ENCODE measurements at places on chromosomes 3 and 15.
A peak's percentile ranks its signal among the peaks of the same experiment; 100 is the strongest.

DNA sequence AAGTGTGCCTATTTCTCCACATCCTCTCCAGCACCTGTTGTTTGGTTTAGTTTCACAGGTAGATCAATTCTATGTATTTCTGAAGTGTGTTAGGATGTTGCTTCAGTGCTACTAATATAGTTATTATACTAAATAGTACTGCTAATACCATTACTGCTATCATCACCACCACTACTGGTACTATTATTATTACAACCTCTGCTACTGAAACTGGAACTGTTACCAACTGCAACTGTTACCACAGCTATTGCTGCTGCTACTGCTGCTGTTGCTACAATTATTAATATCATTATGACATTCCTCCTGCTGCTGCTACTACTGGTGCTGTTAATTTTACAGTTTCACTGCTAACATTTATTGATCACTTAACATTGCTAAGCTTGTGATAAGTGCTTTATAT lies 8.3 kb upstream of the LMOD3 start:
- no peak for DNase-seq

DNA sequence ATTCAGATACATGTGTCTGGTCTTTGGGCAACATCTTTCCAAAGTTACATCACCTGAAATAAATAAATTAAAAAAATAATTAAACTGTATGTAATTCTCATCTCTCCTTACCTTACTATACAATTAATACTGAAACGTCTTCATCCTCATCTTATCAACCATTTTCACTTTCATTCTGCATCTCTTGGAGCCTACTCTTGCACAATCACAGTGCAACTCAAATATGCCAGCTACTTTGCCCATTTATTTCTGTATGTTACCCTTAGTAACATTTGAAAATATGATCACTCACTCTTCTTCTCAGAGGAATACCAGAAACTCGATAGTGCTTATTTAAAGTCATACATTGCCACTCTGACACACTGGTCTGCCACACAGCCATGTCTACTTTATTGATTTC lies 1357.1 kb upstream of the CADM2 start:
- DNase-seq: no peak

GRCh38 chr3:11820531-11821041 lies 26.1 kb downstream of the TAMM41 start:
- no peak for DNase-seq

DNA sequence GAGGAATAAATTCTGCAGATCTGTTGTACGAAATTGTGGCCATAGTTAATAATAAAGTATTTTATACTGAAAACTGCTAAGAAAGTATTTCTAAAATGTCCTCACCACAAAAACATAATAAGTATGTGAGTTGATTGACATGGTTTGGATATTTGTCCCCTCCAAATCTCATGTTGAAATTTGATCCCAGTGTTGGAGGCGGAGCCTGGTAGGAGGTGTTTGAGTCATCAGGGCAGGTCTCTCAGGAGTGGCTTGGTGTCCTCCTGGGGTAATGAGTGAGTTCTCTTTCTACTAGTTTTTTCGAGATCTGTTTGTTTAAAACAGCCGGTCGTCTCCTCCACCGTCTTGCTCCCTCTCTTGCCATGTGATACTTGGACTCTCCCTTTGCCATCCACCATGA lies 424.1 kb upstream of the KCNMB2 start:
- DNase-seq: no peak

- no peak for DNase-seq
Observed at GRCh38 chr15:33448151-33448550, 137.4 kb downstream of the RYR3 start.

DNA sequence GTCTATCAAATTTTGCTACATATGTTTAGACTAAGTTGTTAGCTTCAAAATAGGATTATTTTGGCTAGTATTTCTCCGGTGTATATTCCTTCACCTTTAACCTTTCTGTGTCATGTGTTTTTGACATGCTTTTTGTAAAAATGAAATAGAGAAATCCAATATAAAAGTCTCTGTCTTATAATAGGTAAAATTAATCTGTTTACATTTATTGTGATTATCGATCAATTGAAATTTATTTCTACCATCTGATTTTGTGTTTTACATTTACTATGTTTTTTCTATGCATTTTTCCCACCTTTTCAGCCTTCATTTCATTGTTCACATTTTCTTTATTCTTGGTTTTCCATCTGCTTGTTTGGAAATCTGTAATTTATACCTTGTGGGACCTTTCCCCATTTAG lies 11.7 kb upstream of the LHFPL4 start:
- DNase-seq: no peak

GRCh38 chr3:187377842-187378241 lies 9.7 kb downstream of the RTP4 start:
- DNase-seq: no peak

DNA sequence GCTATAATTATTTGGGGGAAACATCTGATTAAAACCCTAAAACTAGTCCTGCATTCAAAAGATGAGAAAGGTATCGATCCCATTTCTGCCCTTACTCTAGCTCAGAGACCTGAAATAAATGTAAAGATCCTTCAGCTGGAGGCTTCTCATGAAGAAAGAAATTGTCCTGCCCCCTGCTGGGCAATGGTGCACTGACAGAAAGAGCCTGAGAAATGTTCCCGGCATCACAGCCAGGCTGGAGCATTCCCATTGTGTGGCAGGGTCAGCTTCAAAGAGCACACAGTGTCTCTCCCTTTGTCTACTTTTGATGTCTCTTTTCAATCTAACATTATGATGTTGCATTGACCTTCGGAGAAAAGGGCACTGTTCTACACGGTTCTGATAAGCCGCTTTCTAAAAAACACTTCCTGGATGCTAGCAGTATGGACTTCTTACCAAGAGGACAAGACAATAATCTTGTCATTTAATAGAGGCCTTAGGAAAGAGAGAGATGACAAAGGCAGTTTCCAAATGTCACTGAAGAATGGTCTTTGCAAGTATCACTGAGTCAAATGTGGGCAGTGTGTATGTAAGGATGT lies 287.5 kb downstream of the MAGI1 start:
- DNase-seq: no peak

GRCh38 chr15:52018693-52019393 lies at the start of gene MAPK6:
TSS of gene MAPK6 (plus strand) at chr15:52019219. CDS start at chr15:52046461, 27,242 bp downstream.
- DNase-seq: peak; percentile 96

- no peak for DNase-seq
Observed at GRCh38 chr3:70631716-70632307, 319.4 kb upstream of the MDFIC2 start.

DNA sequence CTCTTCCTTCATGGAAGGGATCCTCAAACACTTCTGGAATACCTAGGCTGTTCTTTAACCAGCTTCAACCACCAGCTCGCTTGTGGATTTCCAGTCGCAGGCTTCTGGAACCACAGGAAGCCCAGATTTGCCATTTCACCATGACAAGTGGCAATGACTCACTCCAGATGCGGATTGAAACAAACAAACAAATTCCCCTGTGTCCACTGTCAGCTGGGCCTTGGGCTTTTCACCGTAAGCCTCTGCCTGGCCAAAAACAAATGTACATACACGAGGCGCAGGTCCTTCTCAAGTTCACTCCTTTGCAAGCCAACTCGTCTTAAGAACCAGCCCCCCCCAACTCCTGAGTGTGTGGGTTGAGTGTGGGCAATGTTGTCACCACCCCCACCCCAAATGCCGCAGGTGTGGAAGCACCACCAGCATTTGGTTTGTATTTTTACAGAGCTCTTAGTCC lies 8.8 kb downstream of the BCL6 start:
- DNase-seq: no peak

DNA sequence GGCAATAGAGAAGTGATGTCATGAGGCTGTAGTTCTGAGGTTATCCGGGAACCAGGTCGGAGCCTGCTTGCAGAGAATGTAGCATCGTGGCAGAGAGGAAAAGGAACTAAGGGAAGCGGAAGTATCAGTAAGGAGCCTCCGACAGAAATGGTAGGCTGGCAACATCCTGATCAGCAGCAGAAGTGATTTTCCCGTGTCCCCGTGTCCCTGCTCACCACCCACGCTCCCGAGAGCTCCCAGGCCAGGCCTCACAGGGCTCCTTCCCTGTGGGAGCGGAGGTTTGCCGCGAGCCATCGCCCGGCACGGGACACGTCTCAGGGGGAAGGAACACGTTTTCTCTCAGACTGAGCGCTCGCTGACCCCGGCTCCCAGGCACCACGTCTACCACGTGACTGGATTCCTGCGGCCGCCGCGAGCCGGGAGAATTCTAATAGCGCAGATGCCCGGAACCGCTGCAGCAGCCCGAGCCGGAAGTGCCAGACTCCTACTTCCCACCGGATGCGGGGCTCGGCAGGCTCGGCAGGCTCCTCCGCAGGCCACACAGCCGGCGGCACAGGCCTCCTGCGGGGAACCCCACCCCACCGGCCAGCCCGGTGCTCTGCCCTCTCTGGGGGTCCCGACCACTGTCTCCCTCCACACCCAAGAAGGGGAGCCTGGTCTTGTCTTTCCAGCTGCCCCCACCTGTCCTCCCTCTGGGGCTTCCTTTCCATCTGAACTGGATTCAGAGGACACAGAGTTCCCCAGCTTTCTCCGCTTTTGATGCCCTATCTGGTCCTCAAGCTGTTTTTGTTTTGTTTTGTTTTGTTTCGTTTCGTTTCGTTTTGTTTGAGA lies 99.3 kb downstream of the BDH1 start:
- DNase-seq: peak; percentile 34

- DNase-seq: no peak
Observed at GRCh38 chr15:98451236-98451635, 197.1 kb upstream of the IGF1R start.

GRCh38 chr15:89161666-89162065 lies 59.7 kb downstream of the RLBP1 start:
- no peak for DNase-seq

DNA sequence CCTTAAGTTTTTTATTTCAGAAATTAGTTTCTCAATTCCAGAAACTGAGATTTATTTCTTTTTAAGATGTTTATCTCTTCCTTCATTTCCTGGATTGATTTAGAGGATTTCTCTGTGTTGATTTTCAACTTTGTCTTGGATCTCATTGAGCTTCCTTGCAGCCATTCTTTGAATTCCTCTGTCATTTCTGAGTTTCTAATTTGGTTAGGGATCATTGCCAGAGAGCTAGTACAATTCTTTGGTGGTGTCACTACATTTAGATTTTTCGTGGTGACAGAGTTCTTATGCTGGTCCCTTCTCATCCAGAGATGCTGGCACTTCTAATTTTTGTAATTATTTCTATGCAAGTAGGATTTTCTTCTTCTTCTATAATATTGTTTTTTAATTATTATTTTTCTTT lies 691.1 kb upstream of the NAALADL2 start:
- no peak for DNase-seq

- no peak for DNase-seq
Observed at GRCh38 chr3:129240436-129240835, 9.0 kb upstream of the COPG1 start.

DNA sequence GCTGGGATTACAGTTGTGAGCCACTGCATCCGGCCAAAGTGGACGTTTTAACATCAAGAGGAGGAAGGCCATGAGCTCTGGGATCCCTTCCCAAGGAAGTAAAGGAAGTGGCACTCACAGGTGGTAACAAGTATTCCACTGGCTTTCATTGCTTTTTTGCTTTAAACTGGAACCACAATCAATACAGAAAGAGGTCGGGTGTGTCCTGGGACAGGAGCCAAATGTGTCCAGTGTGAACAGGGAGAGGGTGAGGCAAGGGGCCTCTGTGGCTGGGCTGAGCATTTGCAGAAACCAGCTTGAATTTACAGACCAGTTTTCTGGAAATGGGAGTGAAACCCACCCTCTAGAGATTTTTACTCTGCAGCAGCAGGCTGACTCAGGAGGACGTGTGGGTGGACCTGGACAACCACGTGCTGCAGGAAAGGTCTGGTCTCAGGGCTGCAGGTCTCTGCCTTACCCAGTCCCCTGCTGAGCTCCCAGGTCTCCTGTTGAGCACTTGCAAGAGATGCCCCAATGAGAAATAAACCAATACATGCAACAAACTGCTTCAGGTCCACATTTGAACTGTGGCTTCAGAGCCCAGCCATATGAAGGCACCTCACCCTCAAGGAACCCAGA lies 42.8 kb upstream of the TMEM115 start:
- DNase-seq: no peak

GRCh38 chr15:60576044-60576443 lies 97.1 kb upstream of the ICE2 start:
- no peak for DNase-seq

Measured in activated CD8-positive, alpha-beta memory T cell treated with anti-CD3 and anti-CD28 coated beads, Interleukin-2, amount 50 U/mL, for 4 hours (primary cell).